ENCODE measurements at places on chromosomes 6 and 20.

DNA sequence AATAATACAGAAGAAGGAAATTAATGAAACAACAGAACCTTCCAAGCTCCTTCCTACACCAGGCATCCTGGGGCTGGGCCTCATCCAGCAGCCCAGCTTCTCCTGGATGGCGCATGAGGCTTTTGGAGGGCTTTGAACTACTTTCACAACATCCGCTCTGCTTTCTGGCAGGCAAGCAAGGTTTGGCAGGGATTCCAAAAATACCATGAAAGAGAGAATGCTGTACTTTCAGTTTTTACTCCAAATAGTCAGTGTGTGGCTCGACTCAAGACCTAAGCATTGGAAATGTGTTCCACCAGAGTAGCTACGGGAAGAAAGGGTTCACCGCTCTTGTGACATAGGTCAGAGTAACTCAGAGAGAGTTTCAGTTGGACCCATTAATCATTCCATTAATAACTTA lies 125.4 kb downstream of the OPRM1 start:
- DNase-seq, result peak; percentile 19

- DNase-seq, result peak; percentile 69
Observed at GRCh38 chr6:118934461-118935330, at the start of gene MCM9. Gene MCM9, minus strand, starts transcription at chr6:118935159. Its CDS starts 3,436 bp downstream, at chr6:118931723.

- DNase-seq, result peak; percentile 75
Observed at GRCh38 chr20:8527998-8528723, 396.1 kb downstream of the PLCB1 start.

GRCh38 chr6:39688494-39688893 lies 36.7 kb downstream of the KIF6 start:
- DNase-seq, result peak; percentile 70

DNA sequence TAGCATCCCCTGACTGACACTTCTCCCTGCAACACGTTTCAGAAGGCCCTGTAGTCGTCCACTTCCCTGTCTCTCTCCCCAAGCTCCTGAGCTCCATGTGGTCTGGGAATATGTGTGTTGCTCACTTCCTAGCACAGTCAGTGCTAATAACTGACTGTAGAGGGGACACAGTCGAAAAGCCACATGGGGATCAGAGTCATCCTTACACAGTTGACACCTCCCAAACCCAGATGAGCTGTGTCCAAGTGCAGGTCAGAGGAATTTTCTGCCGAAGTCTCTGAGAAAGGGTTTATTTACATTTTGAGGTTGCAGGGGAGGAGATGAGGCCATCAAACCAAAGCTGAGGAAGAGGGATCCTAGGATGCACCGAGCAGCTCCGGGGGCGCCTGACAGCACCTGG lies 3.5 kb upstream of the ADAM33 start:
- no peak for DNase-seq

- no peak for DNase-seq
Observed at GRCh38 chr20:39812116-39812515, 850.0 kb downstream of the DHX35 start.

DNA sequence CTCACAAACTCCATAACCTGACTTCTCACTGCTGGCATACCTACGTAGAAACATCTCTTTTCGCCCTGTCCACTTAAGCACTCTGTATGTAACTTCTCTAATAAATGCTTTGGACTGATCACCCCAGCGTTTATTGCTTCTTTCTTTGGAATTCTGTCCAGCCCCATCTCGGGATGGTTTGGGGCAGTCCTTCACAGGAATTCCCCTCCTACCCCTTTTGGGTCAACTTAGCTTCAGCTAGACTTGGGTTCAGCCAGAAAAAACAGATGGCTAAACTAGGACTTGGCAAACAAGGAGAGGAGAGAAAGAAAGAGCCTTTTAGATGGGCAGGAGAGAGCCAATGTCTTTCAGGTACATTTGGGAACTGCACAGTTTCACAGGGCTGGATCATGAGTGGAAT lies 3.9 kb upstream of the LTV1 start:
- no peak for DNase-seq

Data from brain microvascular endothelial cell (primary cell).